Astrocyte (in vitro differentiated cells and primary cell): ENCODE measurements at places on chromosomes 1 and 21. TPM values are rescaled to one million over a fixed set of nuclear protein-coding genes. Genes with fewer than 3 reads are reported as not detected.

The ZNF648 gene
- total RNA-seq: not detected in 2 replicates

DNA sequence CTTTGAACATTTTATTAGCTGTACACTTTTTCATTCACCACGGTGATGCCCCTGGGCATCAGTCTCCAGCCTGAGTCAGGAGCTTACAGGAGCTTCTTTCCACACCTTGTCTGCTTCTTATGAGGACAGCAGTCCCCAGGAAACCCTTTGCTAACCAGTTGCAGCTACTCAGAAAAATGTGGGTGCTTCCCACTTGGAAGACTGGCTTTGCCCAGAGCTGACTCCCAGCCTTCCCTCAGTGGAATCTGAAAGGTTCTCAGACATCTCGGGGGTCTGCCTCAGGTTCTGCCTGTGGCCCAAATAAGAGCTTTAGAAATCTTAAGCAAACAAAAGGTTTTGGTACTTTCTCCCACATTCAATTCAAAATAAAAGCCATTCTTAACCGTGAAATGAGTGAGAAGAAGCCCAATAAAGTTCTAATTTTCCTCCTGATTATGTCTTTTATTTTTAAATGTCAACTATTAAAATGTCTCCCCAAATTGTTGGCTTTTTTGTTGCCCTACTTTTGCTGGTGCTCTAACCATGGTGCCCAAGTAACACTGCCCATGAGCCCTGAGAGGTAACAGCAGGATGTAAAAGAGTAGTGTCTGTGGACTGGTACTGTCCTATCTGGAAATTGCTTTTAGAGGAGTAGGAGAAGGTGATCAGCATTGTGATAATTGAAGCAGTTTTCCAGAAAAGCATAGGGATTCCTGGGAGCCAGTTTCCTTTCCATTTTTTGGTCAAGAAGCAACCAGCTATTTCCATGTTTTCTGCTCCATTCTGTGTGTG, 5.6 kb downstream of the C1orf53 start:
- DNase-seq: no peak
- no peak overlapping the region for H3K4me3 ChIP-seq
- peaks cover 5% of the 10 kb centered on the region for H3K4me1 ChIP-seq
- peaks cover 99% of the 10 kb centered on the region for H3K27me3 ChIP-seq

The TAF13 gene
- total RNA-seq: 126 and 143 TPM in 2 replicates

DNA sequence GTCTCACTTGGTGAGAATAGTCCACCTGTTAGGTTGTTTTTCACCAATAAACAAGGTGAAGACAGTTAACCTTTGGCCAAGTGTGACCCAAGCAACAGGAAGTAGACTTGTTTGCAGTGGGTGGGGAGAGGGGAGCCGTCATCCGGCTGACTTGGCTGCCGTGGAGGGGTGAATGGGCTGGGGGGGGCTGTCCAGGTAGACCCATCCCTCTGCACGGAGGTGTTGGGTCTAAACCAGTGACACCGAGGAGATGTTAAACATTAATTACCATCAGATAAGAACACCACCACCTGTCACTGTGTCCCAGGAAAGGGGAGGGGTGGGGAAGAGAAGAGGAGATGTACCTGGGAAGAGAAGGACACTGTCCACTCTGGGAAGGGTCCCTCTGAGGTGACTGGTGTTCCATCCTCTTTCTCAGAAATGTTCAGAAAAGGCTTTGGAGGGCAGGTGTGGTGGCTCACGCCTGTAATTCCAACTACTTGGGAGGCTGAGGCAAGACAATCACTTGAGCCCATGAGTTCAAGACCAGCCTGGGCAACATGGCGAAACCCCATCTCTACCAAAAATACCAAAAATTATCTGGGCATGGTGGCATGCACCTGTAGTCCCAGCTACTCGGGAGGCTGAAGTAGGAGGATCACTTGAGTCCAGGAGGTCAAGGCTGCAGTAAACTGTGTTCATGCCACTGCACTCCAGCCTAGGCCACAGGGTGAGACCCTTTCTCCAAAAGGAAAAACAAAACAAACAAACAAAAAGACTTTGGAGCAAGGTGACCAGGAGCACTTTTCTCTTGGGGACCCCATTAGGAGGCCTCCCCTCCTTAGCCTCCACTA, 6.7 kb upstream of the MYOM3 start:
- peaks cover 7% of the 10 kb centered on the region for H3K27me3 ChIP-seq
- H3K27ac ChIP-seq: no peak overlapping the region
- DNase-seq: no peak

GRCh38 chr1:178931858-178932551, 61.1 kb upstream of the ANGPTL1 start:
- no peak for DNase-seq
- no peak overlapping the region for H3K27ac ChIP-seq
- no peaks in the 10 kb centered on the region for H3K36me3 ChIP-seq
- no peaks in the 10 kb centered on the region for H3K27me3 ChIP-seq
- no peaks in the 10 kb centered on the region for H3K4me1 ChIP-seq

The DISP3 gene
- 0.32 and 0.34 TPM in 2 replicates for total RNA-seq

- H3K27ac ChIP-seq: peak overlapping the region; percentile 3
- peak; percentile 90 for DNase-seq
- no peaks in the 10 kb centered on the region for H3K27me3 ChIP-seq
These were observed 119.2 kb downstream of the GALNT2 start for GRCh38 chr1:230186003-230186863.

GRCh38 chr1:113219828-113220227, 146.8 kb downstream of the LRIG2 start:
- H3K36me3 ChIP-seq: no peaks in the 10 kb centered on the region
- no peak overlapping the region for H3K4me3 ChIP-seq
- no peaks in the 10 kb centered on the region for H3K4me1 ChIP-seq
- no peak overlapping the region for H3K27ac ChIP-seq

GRCh38 chr1:20719261-20719660, 1.5 kb upstream of the KIF17 start:
- no peaks in the 10 kb centered on the region for H3K27me3 ChIP-seq
- no peak overlapping the region for H3K4me3 ChIP-seq
- no peak overlapping the region for H3K27ac ChIP-seq
- H3K4me1 ChIP-seq: no peaks in the 10 kb centered on the region
- H3K36me3 ChIP-seq: no peaks in the 10 kb centered on the region

DNA sequence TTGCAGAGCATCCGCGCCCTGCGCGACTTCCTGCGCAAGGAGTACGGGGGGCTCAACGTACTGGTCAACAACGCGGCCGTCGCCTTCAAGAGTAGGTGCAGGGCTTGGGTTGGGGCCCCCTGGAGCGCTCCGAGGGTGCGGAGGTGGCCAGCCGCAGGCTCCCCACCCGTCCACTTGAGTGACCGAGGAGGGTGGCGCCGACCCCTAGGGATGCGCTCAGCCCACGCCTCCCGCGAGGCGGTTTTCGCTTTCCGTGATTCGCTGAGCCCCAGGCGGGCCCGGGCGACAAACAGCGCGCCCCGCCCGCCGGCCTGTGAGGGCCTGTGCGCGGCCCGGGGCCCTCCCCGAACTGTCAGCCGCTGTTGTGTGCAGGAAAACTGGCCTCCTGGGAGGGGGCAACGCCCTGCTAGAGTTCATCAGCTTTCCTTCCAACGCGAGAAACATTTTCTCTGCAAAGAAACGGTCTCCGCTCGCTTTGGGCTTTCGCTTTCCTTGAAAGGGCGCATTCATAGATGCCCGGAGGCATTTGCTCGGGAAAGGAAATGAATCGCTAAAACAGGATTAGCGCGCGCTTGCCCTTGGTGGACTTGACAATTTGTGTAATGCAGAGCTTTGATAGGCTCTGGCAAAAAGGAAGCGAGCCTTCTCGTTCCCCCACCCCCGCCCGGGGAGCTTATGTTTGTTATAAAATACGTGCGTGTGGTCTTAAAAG, 668 bp downstream of the CBR3 start:
- H3K36me3 ChIP-seq: peaks cover 2% of the 10 kb centered on the region
- peaks cover 18% of the 10 kb centered on the region for H3K4me1 ChIP-seq
- peak overlapping the region; percentile 78 for H3K27ac ChIP-seq
- peak overlapping the region; percentile 94 for H3K4me3 ChIP-seq

GRCh38 chr1:239197871-239198270, 188.5 kb upstream of the CHRM3 start:
- H3K27ac ChIP-seq: no peak overlapping the region
- no peak overlapping the region for H3K4me3 ChIP-seq
- H3K36me3 ChIP-seq: no peaks in the 10 kb centered on the region
- H3K27me3 ChIP-seq: no peaks in the 10 kb centered on the region

DNA sequence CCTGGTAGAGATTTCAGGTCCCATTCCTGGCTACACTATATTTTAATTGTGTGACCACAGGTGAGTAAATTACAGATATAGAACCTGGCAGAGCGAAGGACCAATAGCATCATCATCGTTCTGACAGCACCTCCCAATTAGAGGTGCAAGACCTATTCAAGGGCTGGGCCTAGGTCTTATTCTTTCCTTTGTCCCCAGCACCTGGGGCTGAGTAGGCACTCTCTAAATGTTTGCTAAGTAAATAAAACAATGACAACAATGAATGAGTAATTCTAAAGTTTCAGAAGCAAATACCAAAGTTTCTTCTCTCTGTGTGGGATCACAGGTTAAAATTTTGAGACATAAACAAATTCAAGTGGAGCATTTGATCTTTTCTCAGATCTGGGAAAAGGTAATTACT, 32.7 kb downstream of the BEND5 start:
- no peak overlapping the region for H3K4me3 ChIP-seq
- H3K27ac ChIP-seq: no peak overlapping the region
- H3K27me3 ChIP-seq: no peaks in the 10 kb centered on the region
- no peak for DNase-seq
- H3K36me3 ChIP-seq: no peaks in the 10 kb centered on the region
- H3K4me1 ChIP-seq: no peaks in the 10 kb centered on the region

GRCh38 chr1:22133931-22134324, 9.0 kb downstream of the WNT4 start:
- H3K27ac ChIP-seq: no peak overlapping the region
- H3K36me3 ChIP-seq: no peaks in the 10 kb centered on the region
- H3K4me3 ChIP-seq: no peak overlapping the region
- H3K27me3 ChIP-seq: peaks cover 7% of the 10 kb centered on the region
- peaks cover 23% of the 10 kb centered on the region for H3K4me1 ChIP-seq
- no peak for DNase-seq

GRCh38 chr21:17818186-17819113, 706 bp downstream of the C21orf91 start:
- peak overlapping the region; percentile 96 for H3K27ac ChIP-seq
- peak overlapping the region; percentile 81 for H3K4me3 ChIP-seq
- no peaks in the 10 kb centered on the region for H3K4me1 ChIP-seq
- peaks cover 1% of the 10 kb centered on the region for H3K36me3 ChIP-seq
- DNase-seq: peak; percentile 16

- no peaks in the 10 kb centered on the region for H3K36me3 ChIP-seq
- H3K4me1 ChIP-seq: peaks cover 13% of the 10 kb centered on the region
- no peak overlapping the region for H3K27ac ChIP-seq
- H3K27me3 ChIP-seq: no peaks in the 10 kb centered on the region
- no peak overlapping the region for H3K4me3 ChIP-seq
These were observed 4.1 kb upstream of the TIAM1 start for GRCh38 chr21:31348188-31348587.

The TGFB2 gene
- 308 and 330 TPM in 2 replicates for total RNA-seq

DNA sequence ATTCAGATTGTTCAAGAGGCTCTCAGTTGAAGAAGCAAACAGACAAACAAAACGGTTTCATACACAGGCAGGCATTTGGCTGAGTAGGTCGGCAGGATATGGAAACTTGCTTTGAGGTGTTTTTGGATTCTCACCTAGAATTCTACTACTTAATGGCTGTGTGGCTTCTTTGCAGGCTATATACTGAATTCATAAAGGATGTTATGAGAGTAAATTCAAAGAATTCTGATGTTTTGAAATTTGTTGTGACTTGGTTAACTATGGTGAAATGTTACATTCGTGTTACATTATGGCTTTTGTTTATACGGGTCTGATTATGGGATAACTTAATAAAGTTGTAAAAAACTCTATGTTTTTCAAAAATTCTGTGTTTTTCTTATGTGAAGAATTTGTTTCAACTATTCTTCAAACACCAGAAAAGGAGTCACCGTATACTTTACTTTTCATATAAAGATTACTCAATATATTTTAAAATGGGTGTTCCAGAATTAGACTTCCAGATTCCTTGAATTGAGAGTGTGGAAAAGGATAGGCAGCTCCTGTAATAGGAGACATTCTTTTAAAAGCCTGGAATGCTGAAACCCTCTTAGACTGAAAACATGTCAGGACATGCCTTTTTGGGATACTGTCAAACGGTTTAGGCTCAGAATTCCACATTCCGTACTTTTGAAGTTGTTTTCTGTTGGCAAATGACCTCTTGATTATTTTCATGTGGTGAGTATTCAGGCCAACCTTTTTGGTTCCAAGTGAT, 8.2 kb upstream of the IRF2BP2 start:
- H3K4me3 ChIP-seq: no peak overlapping the region
- peak overlapping the region; percentile 92 for H3K27ac ChIP-seq
- peak; percentile 91 for DNase-seq
- H3K36me3 ChIP-seq: no peaks in the 10 kb centered on the region
- H3K4me1 ChIP-seq: peaks cover 63% of the 10 kb centered on the region

- H3K4me3 ChIP-seq: no peak overlapping the region
- DNase-seq: peak; percentile 89
- H3K27me3 ChIP-seq: peaks cover 6% of the 10 kb centered on the region
- H3K27ac ChIP-seq: peak overlapping the region; percentile 48
- peaks cover 20% of the 10 kb centered on the region for H3K4me1 ChIP-seq
These were observed 11.4 kb upstream of the SELE start for GRCh38 chr1:169745015-169745861.

The HES3 gene
- total RNA-seq: not detected in 2 replicates

DNA sequence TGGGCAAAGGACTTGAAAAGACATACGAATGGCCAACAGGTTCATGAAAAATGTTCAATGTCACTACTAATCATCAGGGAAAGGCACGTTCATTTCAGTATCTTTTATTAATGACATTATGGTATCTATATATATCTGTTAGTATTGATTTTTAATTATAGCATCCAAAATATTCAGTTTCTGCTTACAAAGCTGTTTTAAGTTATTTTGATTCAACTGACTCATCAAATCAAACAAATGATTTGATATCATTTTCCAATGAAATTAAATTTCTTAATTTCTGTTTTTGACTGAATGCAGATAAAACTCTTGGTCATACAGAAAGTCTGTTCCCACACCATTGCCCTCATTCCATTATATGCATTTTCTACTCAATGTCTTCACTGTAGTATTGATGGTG, 315.9 kb downstream of the PDE4B start:
- H3K27me3 ChIP-seq: no peaks in the 10 kb centered on the region
- no peaks in the 10 kb centered on the region for H3K4me1 ChIP-seq
- H3K4me3 ChIP-seq: no peak overlapping the region
- no peak for DNase-seq
- H3K27ac ChIP-seq: no peak overlapping the region
- no peaks in the 10 kb centered on the region for H3K36me3 ChIP-seq

DNA sequence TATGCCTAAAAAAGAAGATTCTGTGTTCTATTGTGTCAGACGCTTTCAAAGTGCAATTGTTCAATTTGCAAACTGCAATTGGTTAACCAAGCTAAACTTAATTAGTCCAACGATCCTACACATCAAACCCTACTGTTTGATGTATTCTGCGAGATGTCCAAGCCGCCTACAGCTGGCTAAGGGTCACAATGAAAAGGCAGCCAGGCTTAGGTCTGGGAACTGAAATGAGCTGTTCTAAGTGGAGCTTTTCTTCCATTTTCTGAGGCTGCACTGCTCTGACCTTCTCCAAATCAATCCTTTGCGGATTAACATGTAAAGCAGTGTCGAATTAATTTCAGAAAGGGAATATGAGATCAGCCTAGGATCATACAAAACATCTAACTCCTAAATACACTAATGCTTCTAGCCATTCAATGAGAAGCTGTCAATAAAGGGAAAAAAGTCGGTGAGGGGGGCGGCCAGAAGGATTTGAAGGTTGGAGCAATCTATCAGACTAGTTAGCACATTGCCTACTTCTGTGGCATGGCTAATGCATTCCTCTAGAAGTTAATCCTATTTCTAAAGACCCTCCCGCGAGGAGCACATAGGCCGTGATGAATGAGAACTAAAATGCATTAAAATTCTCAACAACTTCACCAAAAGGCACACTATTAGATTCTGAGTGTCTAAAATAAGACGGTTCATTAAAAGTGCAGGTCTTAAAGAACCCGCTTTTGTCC, 119.0 kb downstream of the SIM2 start:
- H3K36me3 ChIP-seq: no peaks in the 10 kb centered on the region
- H3K4me1 ChIP-seq: no peaks in the 10 kb centered on the region
- H3K4me3 ChIP-seq: no peak overlapping the region
- no peak for DNase-seq
- H3K27ac ChIP-seq: no peak overlapping the region
